CD4-positive, CD25-positive, alpha-beta regulatory T cell (primary cell): ENCODE measurements at places on chromosomes 2 and 18.

DNA sequence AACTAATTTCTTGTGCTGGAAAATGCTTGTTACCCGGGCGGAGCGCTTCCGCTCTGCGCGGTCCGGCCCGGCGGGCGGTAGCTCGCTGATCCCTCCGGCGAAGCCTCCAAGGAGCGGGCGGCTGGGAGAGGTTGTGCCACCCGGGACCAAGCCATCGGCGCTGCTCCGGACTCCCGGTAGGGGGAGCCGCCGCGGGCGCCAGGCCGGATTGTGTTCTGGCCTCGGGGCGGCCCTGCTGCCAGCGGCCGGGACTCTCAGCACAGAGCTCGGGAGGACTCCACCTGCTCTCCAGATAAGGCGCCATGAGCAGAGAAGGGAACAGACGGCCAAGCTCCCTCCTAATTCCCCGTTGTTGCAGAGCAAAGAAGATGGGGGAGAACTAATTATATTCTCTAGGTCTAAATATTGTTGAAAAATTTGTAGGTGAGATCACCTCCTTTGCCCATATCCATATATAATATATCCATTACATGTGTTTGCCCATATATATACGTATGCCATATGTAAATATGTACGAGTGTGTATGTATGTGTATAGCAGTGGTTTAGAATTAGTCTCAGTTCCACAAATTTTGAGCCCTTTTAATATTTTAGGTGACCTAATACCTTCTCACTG, 13.8 kb upstream of the SATB2 start:
- no peak for DNase-seq

DNA sequence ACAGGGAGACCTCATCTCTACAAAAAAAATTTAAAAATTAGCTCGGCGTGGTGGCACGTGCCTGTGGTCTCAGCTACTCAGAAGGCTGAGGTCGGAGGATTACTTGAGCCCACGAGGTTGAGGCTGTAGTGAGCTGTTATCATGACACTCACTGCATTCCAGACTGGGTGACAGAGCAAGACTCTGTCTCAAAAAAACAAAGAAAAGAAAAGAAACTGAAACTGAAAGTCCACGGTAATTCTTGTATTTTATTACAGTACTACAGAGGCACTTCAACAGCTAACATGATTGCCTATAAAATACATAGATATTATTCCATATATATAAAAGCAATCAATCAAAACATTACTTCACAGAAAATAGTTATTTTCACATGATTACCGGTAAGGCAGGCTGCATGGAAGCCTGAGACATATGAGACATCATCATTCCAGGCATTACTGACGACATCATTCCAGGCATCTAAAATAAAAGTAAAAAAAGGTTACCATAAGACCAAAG, 23.1 kb downstream of the PRPF40A start:
- DNase-seq: peak; percentile 36

- no peak for DNase-seq
These were observed 42.1 kb upstream of the ARHGAP25 start for GRCh38 chr2:68692511-68692910.

GRCh38 chr18:37779220-37779619, 213.6 kb upstream of the CELF4 start:
- DNase-seq: no peak

DNA sequence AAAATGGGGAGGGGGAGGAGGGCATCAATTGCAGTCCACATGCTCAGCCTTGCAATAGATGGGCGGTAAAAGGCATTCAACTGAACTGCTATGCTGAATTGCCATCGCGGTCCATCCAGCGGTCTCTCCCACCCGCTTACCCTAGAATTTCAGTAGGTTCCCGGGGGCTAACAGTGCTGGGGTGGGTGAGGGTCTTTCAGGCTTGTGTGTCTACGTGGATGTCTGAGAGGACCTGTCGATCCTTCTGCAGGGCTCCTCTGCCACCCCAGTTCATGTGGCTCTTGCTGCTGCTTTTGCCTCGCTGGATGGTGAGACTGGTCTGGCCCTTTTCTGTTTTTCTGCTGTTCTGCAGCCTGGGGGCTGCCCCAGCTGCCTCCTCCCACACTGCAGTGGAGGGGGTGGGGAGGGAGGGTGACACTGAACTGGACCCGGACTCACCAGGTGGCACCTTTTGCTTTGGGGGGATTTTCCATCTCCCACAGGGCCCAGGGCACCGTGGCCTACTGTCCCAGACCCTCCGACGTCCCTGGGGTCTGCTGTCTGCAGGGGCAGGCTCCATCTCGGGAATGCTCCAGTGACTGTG, 14.1 kb downstream of the ACKR3 start:
- DNase-seq: no peak

DNA sequence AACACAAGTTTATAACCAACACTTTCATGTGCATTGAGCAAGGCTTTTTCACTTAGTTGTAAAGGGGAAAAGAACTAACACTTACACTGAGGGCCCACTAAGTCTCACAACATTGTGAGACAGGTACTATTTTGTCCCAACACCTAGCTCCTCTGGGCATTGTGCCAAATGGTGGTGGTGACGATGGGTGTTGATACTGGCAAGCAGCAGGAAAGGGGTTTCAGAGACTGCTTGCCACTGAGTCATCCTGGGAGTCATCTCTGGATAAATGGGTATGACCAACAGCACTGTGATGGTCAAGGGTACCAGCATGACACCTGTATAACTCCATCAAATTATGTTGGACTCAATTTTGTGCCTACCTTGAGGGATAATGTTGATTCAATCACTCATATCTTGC, 138.8 kb upstream of the ITGA6 start:
- peak; percentile 6 for DNase-seq

DNA sequence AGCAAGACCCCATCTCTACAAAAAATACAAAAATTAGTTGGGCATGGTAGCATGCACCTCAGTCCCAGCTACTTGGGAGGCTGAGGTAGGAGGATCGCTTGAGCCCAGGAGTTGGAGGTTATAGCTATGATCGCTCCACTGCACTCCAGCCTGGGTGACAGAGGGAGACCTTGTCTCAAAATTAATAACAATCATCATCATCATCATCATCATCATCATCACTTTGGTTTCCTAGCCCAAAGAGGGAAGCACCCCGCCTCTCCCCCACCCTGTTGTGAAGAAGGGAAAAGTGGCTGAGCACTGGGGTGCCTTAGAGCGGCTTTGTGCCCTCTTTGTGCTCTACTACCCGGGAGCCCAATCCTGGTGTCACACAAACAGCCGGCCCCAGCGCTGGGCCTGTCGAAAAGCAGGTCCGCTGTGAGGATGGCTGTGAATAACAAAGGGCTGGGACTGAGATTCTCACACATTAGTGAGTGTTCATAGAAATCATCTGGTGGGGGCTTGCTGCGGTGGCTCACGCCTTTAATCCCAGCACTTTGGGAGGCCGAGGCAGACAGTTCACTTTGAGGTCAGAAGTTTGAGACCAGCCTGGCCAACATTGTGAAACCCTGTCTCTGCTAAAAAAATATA, 42.6 kb upstream of the ASXL2 start:
- DNase-seq: no peak

- no peak for DNase-seq
These were observed 229.2 kb downstream of the LDLRAD4 start for GRCh38 chr18:13447621-13448334.

GRCh38 chr18:58446391-58447060, 182.4 kb downstream of the ALPK2 start:
- no peak for DNase-seq

DNA sequence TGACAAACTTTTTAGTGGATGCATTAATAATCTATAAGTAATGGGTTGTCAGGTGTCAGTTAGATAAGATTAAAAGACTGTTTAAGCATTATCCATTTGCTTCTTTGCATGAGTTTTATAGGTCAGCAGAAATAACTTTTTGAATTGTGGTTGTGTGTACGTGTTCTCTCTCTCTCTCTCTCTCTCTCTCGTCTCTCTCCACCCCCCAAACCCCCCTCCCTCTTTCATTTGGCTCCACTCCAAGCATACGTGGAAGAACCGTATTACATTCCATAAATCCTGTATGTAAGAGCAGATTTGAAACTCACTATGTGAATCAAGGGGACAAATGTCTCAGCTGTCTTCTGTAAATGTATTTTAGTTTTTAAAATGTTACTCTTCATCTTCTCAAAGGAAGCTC, 120.2 kb downstream of the MEIS1 start:
- no peak for DNase-seq

GRCh38 chr2:46914578-46915230, 902 bp downstream of the MCFD2 start:
- DNase-seq: no peak

- no peak for DNase-seq
These were observed 511.4 kb downstream of the ADCYAP1 start for GRCh38 chr18:1416074-1416473.
